ENCODE measurements at places on chromosomes 12 and 14. TPM values are rescaled to one million over a fixed set of nuclear protein-coding genes. Genes with fewer than 3 reads are reported as not detected.

GRCh38 chr14:68568907-68569897, 223.7 kb downstream of the ZFP36L1 start:
- no peak for DNase-seq

DNA sequence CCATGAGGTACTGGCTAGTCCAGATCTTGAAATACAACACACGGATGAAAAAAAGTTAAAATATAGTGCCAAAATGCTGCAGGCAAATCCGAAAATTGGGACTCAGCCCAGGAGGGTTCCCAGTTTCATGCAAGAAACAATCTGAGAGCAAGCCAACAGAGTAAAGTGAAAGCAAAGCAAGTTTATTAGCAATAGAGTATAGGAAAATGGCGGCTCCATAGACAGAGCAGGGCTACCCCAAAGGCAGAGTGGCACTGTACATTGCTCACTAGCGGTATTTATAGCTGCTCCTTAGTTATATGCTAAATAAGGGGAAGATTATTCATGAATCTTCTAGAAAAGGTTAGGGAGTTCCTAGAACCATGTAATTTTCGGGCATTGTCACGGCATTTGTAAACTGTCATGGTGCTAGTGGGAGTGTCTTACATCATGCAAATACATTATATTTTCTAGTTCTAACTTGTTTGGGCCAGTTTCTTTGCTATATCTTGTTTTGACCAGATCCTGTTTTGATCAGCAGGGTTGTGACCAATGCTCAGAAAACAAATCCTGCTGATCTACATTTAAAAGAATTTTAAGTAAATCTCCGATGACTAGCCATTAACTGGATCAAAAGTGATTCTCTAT, 29.1 kb downstream of the RECQL start:
- no peak for DNase-seq

DNA sequence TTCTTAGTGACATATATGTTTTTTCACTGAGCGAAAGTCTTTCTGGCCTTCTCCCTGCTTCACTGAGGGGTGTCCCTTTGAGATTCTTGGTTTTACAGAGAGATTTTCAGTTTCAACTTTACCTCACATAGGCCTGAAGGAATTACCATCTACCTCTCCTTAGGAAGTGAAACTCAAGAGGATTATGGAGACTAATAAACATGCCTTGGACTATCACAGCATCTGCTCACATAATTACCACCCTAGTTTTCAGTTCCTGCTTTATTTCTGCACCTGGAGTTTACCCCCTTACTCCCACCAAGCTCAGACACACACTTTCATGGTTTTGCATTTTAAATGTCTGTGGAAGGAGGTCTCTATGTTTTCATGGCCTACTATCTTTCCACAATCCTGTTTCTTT, 118.3 kb upstream of the SCAF11 start:
- no peak for DNase-seq

GRCh38 chr14:52307376-52307775, 6.7 kb upstream of the PTGER2 start:
- DNase-seq: no peak

DNA sequence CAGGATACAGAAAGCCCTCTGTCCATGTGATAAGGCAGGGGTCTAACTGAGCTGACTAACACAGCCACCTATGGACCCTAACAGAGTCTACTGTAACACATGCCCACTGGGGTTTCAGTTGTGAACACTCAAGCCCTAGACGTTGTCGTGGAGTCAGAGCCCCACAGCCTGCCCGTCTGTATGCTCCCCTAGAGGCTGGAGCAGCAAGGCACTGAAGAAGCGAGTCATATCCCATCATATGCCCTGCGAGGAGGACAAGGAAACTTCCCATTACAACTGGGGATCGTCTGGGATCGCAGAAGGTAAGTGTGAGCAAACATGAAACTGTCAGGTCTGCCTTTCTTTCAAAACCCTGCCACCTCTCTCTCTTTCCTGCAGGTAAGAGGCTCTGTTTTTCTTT, 138.1 kb downstream of the GPR65 start:
- no peak for DNase-seq

GRCh38 chr12:48198672-48198971, 4.5 kb downstream of the OR10AD1 start:
- DNase-seq: peak; percentile 86

GRCh38 chr12:103046154-103046553, 88.7 kb downstream of the ASCL1 start:
- DNase-seq: no peak

DNA sequence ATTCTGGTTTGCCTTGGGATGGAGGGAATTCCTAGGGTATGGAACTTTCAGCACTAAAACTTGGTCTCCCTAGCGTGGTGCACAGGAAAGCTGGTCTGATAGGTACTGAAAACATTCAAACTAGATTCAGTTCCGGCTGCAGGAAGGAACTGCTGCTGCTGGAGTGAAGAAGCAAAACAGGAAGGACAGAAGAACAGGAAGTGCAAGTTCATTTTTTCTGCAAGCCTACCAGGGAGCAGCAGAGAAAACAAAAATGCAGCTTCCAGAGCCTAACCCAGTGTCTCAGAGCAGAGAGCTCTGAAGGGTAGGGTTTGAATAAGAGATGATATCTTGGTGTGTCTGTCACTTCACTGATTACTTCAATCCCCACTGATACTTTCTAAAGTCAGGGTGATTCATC, 165.2 kb downstream of the VRK1 start:
- DNase-seq: peak; percentile 13

DNA sequence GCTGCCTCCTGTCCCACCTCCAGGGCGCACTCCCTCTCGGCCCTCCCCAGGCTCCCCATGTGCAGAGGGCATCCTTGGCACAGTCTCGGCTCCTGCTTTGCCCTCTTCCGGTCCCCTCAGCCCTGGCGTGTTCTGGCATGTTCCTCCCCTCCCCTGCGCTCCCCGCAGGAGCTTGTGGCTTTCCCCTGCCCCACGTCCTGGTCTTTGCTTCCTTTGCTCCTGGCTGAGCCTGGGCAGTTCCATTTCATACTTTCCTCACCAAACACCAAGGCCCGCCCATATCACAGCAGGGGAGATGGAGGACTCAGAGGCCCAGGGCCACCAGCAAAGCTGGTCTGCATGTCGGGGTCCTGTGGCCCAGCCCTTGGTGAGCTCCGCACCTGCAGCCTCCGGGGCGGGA, 56.0 kb downstream of the FBRSL1 start:
- no peak for DNase-seq

- no peak for DNase-seq
Observed at GRCh38 chr14:100601064-100601463, 13.8 kb upstream of the BEGAIN start.

GRCh38 chr14:93731753-93732152, 56.5 kb downstream of the PRIMA1 start:
- no peak for DNase-seq

DNA sequence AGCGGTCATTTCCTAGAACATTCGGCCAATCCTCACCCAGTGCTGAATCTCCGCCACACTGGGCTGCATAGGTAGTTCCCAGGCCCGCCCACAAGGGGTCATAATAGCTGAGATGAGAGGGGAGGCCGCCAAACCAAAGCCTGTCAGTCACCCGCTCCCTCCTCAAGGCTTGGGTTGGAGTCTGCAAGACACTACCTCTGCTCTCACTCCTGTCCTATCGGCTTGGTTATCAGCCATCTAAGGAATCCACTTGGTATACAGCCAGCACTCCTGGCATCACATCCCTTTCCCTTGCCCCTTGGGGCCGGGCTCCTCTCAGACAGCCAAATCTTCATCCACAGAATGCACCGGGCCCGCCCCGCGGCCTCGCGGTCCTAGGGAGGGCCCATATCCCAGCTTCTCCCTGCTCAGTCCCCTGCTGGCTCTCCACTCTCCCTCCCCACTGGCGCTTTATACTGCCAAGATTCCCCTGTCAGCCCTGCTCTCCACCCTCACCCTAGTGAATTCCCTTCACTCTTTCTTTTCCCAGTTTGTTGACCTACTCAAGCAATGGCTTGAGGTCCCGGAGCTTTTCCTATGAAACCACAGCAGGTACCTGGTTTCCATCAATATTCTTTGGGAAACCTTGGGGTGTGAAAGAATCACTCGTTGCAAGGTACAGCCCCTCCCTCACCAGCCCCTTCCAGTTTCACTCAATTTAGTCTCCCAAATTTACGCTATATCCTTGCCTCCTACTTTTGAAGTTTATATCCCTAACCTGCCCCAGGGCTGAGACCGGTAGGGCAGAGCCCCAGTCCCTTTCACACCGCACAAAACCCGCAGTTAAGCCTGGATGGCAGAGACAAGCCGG, 1.4 kb downstream of the IFFO1 start:
- no peak for DNase-seq

GRCh38 chr14:102930753-102931579, 8.5 kb downstream of the AMN start:
- DNase-seq: no peak

- no peak for DNase-seq
Observed at GRCh38 chr12:91538418-91538817, 355.8 kb upstream of the DCN start.

DNA sequence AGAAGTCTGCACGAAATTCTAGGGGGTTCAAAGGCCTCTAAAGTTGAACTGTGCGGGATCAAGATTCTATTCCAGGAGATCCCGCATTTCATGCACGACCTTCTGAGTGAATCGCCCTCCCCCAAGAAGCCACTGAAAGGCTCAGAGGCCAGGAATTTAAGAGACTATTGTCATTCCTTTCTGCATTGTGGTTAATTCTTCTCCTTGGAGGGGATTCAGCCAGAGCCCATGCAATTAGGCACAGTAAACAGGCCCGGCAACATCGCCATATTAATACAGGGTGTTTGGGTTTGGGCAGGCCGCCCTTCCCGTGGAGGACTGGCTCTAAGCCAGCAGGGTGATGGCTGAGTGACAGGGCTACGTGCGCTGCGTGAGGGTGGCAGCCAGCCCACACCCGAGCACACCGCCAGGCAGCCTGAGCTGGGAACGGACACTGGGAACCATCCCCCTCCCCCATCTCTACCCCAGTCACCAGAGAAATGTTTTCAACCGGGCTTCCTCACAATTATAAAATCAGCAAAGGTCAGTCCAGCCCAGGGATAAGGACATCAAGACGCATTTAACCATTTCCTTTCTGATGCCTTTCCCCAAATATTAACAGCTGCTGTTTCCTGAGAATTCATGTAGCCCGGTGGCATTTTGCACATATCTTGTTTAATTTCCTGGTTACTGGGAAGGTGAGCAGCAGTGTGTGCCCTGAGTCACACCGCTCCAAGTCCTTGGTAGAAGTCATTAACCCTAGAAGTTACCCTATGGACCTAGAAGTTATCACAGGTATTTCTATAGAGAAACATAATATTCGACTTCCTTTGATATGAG, 12.5 kb downstream of the EGLN3 start:
- peak; percentile 52 for DNase-seq

GRCh38 chr12:34400411-34400881, 378.1 kb downstream of the ALG10 start:
- DNase-seq: peak; percentile 74

DNA sequence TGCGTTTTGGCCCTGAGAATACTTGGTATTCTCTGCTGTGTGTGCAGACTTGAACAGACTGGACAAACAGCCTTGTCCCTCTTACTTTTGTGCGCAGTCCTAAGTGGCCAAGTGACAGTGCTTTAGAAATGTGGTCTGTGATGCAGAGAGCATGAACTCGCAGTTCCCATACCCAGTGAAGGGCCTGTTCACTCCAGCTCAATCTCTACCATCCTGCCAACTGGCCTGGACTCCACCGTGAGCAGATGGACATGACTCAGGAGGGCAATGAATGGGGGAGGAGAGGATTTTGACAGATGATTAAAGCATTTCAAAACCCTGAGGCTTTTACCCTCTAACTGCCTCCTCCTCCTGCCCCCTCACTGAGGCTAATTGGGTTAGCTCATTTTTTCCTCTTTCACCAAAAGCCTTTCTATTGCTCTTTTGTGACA, 62.5 kb upstream of the PYGL start:
- no peak for DNase-seq

GRCh38 chr14:74563586-74564159, 48.4 kb downstream of the LTBP2 start:
- no peak for DNase-seq

- no peak for DNase-seq
Observed at GRCh38 chr12:52087961-52088820, 8.7 kb downstream of the SMIM41 start.

- DNase-seq: no peak
Observed at GRCh38 chr12:171743-172676, 41.9 kb downstream of the SLC6A12 start.

- no peak for DNase-seq
Observed at GRCh38 chr14:75539561-75540478, 17.6 kb downstream of the BATF start.

- no peak for DNase-seq
Observed at GRCh38 chr12:119807380-119807779, 69.7 kb downstream of the CIT start.

DNA sequence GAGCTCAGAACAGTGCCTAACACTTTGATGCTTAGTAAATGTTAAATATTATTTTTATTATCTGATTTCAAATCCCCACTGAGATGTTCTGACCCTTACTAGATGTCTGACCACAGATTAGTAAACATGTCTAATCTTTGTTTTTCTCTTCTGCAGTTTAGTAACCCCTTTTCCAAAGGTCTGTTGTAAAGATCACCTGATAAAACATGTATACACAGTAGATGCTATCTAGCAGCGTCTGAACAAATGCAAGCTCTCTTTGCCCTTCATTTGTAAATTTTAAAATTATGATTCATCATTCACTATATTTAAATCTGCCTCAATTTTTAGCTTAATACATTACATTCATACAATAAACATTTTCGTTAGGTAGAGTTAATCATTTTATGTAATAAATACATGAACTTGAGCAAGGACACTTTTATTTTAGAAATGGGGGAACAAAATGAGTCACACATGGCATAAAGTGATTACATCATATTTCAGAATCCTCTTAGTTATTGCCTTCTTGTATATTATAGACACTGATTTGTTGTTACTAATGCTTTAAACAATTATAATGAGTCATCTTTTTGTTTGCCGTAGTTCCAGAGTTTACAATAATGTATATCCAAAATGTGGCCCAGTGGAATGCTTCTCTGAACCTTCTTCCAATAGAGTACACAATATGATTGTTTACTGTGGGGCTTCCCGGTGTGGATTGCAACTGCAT, 1.7 kb upstream of the OR4K5 start:
- DNase-seq: no peak

Gene OASL
- total RNA-seq: 0.39 TPM

Gene CRIP2
- 203 TPM for total RNA-seq

Gene LRRC10
- total RNA-seq: not detected

Gene PTPRQ
- not detected for total RNA-seq

Gene IL31
- total RNA-seq: not detected

Gene RNF212B
- total RNA-seq: not detected

Gene SLC41A2
- 5.7 TPM for total RNA-seq

Gene TECPR2
- 20.2 TPM for total RNA-seq

Gene CDC42BPB
- 85.3 TPM for total RNA-seq
